Hepatocyte (in vitro differentiated cells): ENCODE measurements at places on chromosomes 7 and 10. TPM values are rescaled to one million over a fixed set of nuclear protein-coding genes. Genes with fewer than 3 reads are reported as not detected.

DNA sequence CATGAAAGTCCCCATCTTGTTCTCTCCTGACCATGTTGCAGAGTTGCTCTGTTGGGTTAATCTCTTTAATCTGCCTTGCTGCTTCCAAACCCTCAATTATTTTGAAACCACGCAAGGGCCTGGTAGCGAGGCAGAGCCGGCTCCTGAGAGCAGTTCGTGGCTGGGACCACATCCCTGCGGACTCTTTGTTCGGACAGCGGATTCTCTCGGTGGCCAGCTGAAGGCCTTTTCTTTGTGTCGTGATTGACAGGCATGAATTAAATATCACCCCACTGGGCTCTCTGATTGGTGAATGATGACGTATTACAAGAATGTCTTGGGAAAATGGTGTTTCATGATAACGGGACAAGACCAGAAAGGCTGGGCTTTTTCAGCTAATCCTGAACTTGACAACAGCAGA, 66.9 kb upstream of the ARHGAP21 start:
- no peak for DNase-seq

- peak; percentile 73 for DNase-seq
Measured at GRCh38 chr7:28096713-28097112, 83.9 kb downstream of the JAZF1 start.

GRCh38 chr7:102193806-102194205, 92.9 kb upstream of the SH2B2 start:
- peak; percentile 16 for DNase-seq

DNA sequence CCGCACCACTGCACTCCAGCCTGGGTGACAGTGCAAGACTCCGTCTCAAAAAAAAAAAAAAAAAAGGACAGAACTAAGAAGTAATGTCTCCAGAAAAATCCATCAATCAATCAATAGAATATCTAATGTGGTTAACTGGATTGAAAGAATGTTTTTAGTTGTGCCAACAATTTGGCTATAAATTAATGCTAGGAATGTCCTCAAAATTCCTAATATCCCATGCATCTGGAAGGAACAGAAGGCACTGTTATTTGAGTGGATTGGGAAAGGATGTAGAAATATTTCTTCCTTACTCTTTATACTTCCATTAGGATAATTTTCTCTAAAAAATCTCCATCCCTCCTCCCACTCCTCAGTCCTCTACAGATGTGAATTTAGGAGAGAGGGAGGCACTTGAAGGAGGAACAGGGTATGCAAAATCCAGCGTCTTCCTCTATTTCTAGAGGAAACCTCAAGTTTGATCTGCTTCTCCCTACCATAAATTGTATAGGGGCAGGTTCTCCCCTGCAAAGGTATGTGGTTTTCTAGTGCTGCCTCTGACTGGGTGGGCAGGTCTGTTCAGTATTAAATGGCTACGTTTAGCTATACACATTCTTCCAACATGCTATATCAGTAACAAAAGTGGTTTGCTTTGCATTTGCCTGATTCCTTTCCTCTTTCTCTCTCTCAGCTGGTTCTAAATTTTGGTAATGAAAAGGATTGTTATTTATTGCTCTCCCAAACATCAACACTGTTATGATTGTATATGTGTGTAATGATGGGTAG, 54.1 kb downstream of the RNLS start:
- no peak for DNase-seq

DNA sequence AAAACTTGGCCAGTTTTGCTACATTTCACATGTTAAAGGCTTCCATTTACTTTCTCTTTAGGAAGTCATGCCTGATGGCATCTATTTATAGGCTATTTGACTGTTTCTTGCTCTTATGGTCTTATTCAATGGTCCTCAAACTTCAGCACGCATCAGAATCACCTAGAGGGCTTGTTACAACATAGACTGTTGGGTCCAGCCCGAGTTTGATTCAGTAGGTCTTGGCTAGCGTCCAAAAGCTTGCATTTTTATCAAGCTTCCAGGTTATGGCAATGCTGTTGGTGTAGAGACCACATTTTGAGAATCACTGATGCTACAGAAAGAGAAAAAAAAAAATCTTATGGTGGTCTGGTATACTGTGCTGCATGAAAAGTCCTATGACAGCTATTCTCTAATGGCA, 51.9 kb downstream of the MTPN start:
- DNase-seq = no peak

DNA sequence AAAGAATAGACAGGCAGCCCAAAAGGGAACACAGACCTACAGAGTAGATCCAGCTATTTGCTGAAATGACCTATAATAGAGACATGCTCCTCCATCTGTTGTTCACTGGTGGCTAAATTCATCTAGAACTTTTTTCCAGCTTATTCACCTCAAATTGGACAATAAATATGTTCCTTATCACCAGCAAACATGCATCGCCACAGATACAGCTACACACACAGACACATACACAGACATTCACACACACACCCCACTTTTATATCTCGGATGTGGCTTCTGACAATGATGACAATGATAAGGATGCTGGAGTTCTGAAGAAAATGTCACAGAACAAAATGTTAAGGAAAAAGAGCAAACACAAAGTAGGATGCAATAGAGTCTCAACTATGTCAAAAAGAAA, 175.4 kb downstream of the LSM5 start:
- no peak for DNase-seq

The WBP1L gene
- 57.1 and 57.8 TPM in 2 replicates for total RNA-seq

The NPSR1 gene
- not detected in 2 replicates for total RNA-seq

The HHEX gene
- total RNA-seq = 13.0 and 15.1 TPM in 2 replicates
